ENCODE measurements at places on chromosomes 7 and 10.

GRCh38 chr10:21797984-21798765 is 205.4 kb downstream of the DNAJC1 start:
- no peak for DNase-seq

DNA sequence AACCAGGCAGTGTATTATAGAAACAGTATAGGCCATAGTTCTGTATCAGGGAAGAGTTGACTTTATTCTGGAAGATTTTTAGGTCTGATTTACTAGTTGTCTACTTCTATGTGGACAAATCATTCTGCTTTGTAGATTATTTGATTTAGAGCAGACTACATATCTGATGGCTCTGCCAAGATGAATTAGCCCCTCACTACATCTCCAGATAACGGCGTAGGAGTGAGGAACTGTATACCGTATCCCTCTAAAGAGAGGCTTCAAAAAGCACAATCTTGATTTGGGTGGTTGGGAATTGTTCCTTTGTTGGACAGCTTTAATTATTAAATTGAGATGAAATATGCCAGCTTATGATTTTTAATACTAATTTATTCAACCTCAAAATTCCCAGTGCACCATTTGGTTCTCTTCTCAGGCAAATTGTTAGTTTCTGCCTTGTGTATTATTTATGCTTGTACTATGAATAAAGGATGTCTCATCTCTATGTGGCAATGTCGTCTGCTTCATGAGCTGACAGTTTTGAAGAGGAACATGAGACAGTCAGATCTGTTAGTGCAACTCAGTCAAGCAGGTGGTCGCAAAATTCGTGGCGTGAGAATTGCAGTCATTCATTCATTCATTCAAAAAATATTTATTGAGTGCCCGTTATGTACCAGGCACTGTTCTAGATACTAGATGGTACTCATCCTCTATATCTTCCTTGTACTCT is 422.8 kb downstream of the EXOC4 start:
- no peak for DNase-seq

DNA sequence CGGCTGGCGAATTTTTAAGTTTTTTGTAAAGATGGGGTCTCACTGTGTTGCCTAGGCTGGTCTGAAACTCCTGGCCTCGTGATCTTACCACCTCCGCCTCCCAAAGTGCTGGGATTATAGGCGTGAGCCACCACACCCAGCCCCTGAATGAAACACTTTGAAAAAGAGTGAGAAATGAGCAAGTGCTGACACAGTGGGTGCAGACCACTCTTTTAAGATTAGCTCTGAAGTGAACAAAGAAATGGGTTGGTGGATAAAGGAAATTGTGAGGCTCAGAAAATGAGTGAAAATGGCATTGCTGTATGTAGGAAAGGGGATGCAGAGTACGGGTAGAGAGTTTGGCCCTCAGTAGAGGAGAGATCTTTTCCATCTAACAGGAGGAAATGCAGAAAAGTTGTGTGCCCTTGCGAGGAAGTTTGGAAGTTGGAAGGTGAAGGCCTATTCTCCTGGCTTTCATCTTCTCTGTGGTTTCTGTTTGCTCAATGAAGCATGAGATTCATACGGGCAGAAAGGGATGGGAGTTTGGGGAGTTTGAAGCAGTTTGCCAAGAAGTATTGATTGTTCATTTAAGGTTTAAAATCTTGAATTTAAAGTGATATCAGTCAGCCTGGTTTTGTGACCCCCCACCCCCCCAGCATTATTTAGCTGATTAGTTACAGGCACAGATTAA is 11.0 kb downstream of the MAPK8 start:
- DNase-seq = no peak

GRCh38 chr10:109902992-109903947 is 20.0 kb downstream of the XPNPEP1 start:
- no peak for DNase-seq

DNA sequence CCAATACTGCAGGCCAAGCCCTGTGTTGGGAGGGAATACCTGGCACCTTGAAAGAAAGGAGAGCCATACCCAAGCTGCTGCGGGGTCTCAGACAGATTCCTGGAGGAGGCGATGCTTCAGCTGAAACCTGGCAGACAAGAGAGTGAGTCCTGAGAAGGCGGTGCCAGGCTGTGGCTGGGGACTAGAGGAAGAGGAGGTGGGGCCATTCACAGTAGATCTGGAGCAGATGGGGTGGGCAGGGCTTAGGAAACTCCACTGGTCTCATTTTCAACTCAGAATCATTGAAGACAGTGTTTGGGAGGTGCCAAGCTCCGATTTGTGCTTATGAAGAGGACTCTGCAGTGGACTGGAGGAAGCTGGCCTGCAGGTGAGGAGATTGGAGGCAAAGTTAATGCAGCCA is 236.3 kb upstream of the MKI67 start:
- DNase-seq = no peak

DNA sequence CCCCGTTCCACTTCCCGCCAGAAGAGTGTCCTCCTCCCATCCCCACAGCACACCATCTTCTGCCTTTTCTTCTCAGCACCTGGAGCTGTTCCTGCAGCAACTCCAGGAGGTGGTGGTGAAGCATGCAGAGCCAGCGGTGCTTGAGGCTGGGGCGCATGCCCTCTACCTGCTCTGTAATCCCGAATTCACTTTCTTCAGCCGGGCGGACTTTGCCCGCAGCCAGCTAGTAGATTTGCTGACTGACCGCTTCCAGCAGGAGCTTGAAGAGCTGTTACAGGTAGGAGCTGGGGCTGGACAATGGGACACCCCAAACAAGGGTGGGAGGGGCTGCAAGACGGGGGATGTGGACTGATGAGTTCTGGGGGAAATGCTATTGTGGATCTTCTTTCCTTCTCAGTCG is 19.1 kb upstream of the PVRIG start:
- no peak for DNase-seq

DNA sequence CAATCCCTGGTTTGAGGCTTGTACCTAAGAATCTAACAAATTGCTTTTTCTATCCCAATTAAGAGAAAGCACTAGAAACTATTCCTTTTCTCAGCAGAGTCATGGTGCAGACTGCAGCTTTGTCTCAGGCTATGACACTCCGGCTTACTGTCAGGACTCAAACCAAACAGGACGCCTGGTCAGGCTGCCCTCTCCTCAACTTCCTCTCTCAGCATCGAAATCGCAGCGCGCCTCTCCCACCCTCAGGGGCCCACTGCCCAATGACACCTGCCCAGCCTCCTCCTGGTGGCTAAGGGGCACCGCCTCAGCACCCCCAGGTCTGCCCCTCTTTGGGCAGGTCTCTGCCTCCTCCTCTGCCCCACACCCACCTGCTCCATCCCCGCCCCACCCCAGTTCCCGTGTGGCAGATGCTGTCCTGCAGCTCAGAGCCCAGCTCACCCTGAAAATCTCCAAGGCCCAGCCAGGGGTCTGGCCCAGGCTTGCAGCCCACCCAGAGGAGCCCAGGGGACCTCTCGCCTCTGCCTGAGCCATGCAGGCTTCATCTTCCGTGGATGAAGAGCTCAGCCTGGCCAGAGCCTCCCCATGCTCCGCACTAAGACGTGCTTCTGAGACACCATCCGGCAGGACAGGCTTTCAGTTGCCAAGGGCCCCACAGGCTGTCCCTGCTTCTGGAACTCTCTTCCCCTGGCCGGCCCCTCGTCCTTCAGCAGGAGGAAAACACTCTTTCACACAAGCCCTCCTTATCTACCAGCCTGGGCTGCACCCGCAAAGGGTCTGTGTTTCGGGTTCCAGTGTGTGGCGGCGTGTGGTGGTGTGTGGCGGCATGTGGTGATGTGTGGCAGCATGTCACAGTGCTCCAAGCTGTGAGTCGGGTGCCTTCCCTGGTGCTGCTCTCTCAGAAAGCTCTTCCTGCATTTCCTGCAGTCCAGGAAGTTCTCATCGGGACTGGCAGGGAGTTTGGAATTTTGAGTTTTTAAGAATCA is 16.4 kb upstream of the PTPRN2 start:
- DNase-seq = no peak

DNA sequence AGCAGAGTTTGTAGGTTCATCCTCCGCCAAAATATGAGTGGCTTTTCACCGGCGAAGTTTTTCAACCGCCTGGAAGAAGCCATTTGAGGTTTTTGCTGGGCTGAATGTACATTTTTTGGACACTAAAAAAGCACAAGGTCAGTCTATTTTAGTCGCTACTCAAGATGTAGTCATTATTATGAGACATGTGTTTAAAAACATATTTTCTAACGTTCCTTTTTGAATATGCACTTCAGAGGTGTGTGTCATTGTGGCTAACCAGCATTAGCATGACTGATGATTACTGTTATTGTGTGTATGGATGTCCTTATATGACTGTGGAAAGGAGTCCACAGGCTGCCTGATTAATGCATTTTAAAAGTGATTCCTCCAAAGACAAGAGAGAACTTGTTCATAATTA is 605.4 kb downstream of the INHBA start:
- no peak for DNase-seq

DNA sequence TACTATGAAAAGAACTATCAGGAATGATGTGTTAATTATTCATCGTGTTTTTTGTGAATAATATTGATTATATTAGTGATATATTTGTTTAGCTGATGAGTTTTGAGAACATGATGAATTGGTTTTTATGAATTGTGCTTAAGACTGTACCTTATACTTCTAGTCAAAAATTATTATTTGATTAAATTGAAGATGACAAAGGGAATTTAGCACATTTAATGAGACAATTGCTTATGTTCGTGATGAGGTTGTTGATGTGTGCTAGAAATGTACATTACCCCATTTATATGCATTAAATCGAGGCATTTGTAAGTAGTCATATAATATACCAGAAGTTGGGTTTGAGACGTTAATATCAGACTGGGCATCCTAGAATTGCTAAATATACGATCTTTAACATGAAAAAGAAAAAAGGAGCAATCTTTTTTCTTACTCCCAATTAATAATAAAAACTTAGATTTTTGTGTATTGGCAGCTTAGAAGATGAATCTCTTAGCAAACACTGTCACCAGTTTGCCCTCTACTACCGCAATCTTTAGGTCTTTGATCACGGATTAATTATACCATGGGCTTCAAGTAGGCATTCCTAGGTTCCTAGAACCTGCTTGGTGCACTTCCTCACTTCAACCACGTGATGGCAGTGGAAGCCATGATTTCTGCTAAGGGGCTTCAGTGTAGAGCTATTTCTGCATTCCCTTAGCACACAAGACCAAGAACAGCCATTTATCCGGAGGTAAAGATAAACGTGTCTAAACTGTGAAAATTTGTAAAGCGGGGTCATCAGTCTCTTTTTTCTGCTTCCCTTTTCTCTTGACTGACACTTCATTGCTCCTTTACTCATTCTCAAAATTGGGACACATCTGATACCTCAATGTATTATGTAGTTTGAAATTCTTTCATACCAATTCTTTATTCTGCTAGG is 1.6 kb downstream of the KLHDC10 start:
- DNase-seq = no peak

DNA sequence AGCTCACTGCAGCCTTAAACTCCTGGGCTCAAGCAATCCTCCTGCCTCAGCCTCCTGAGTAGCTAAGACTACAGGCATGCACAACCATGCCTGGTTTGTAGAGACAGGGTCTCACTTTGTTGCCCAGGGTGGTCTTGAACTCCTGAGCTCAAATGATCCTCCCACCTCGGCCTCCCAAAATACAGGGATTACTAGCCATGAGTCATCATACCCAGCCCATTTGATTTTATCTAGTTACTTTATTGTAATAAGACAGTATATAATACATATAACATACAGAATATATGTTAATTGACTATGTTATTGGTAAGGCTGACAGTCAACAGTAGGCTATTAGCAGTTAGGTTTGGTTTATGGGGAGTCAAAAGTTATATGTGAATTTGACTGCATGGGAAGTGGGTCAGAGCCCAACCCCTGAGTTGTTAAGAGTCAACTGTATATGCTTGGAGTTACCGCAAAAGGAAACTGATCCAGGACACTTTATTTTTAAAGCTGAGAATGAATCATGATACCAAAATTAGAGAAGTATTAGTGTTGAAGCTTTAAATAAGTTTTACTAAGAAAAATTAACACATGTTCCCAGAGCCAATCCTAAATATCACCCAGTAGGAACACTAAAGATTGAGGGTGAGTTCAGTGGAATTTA is 20.7 kb upstream of the KMT2E start:
- DNase-seq = no peak

GRCh38 chr7:92064438-92065029 is 69.7 kb downstream of the CYP51A1 start:
- DNase-seq = no peak

DNA sequence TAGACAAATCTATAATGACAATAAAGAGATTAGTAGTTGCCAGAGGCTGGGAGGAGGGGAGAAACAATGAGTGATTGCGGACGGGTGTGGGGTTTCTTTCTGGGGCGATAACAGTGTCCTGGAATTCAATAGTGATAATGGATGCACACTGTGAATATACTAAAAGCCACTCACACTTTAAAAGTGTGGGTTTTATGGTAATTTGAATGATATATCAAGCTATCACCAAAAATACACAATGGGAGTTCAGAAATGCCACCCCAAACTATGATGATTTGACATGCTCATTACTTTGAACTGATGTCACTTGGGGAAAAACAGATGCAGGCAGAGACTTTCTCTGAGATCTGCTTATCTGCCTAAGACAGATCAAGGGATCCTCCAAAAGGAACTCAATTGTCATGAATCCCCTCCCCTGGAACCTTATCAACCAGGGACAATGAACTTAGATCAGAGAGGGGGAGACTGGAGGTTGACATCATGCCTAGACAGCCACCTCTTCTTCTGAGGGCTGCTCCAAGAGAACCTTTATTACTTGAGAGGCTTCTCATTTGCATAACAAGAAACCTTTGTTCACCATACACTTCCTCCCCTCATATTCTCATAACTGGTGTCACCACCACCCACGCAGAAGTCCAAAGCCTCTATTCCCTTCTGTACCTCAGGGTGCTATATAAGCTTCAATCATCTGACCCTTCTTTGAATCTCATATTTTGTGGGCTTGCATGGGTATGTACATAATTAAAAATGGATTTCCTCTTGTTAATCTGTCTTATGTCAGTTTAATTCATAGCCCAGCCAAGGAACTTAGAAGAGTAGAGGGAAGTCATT is 14.8 kb upstream of the ZC3HAV1 start:
- no peak for DNase-seq

DNA sequence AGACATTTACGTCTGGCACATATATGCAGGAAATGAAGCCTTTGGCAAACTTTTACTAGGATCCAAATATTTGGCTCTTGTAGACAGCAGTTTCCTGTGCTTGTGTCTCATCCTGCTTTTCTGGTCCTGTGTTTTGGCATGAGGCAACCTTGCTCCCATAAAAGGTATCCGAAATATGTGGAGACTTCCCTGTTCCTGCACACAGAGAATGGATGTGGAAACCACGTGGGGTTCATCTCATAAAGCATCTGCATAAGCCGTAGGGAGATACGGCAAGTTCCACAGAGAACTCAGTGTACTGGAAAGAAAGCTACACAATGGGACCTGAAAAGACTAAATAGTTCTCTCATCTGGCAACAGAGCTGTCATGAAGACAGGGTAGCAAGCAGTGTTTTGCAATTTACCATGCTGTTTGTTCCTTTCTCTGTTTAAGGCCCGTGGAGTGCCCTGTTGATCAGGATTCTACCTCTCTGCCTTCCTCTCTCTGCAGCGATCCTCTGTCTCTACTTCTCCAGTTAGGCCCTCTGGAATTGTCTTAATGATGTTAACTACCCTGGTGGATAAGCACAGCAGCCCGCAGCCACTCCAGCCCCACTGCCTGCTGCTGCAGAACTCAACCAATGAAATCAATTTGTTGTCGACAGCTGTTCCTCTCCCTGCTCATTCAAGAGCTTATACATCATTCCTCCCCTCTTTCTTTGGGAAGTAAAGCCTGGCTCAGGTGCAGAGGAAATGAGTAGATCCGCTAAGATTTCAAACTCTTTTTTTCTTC is 293.6 kb downstream of the CSTF2T start:
- no peak for DNase-seq

GRCh38 chr10:103969857-103970627 is 3.1 kb downstream of the SLK start:
- DNase-seq = no peak

- no peak for DNase-seq
These were observed 29.0 kb upstream of the MEOX2 start for GRCh38 chr7:15715435-15715834.

Data from stimulated activated CD8-positive, alpha-beta memory T cell treated with anti-CD3 and anti-CD28 coated beads, Interleukin-15, amount 100 ng/mL, for 24 hours (primary cell).